ENCODE measurements at places on chromosomes 3 and 15. TPM values are rescaled to one million over a fixed set of nuclear protein-coding genes. Genes with fewer than 3 reads are reported as not detected.

Gene ATG3
- total RNA-seq, result 58.4 TPM

- no peak for DNase-seq
Measured at GRCh38 chr3:139318431-139318816, 25.4 kb upstream of the MRPS22 start.

GRCh38 chr15:58598829-58599210, 150.7 kb downstream of the ADAM10 start:
- no peak for DNase-seq

Gene TEX55
- not detected for total RNA-seq

Gene ANKRD34C
- total RNA-seq, result not detected

DNA sequence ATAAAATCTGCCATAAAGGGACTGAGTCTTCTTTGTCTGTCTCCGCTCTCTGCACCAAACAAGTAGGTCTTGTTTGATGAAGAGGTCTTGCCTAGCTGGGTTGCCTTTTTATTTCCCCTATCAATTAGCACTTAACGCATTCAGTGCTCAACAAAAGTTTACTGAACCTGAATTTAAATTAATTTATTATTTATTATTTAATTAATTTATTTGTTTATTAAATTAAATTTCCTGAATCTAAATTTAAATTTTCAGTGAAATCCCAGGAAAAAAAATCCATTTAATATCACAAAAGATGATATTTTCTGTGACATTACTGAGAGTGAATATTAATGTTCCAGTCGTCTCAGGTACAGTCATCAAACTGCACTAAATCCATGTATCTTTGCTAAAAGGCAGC, 164.9 kb upstream of the AGTR1 start:
- DNase-seq, result no peak

GRCh38 chr15:73826711-73827251, 46.6 kb upstream of the TBC1D21 start:
- no peak for DNase-seq

- no peak for DNase-seq
Measured at GRCh38 chr3:181629029-181629428, 82.7 kb upstream of the SOX2 start.

GRCh38 chr3:184579513-184579912, 17.9 kb downstream of the EPHB3 start:
- no peak for DNase-seq

Gene CAV3
- not detected for total RNA-seq

Gene ULK3
- total RNA-seq, result 45.9 TPM

DNA sequence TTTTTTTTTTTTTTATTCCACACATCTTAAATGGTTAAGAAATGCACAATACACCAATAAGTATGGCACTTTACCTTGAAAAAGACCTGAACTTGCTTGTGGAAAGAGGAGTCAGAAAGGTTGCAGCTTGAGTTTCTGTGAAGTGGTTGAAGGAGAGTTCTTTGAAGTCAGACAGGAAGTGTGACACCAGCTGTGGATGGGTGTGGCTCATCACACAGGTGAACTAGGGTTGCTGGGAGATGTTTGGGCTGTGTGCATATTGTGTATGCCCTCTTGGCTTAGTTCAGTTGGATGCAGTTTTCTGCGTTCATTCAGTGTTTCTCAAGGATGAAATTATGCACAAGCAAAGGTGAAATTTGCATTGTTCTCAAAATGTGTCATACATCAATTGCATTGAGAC, 6.3 kb downstream of the AEN start:
- peak; percentile 84 for DNase-seq

- DNase-seq, result no peak
Measured at GRCh38 chr3:120448756-120449155, 2.0 kb downstream of the FSTL1 start.

DNA sequence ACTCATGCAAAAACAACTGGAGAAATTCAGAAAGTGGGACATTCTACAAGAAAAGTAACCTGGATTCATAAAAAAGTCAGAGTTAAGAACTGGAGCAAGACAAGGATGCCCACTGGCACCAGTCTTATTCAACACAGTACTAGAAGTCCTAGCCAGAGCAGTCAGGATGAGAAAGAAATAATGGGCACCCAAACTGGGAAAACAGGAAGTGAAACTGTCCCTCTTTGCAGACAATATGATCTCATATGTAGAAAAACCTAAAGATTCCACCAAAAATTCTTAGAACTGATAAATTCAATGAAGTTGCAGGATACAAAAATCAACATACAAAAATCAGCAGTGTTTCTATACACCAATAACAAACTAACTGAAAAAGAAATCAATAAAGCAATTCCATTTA, 37.4 kb downstream of the TXNRD3 start:
- no peak for DNase-seq

DNA sequence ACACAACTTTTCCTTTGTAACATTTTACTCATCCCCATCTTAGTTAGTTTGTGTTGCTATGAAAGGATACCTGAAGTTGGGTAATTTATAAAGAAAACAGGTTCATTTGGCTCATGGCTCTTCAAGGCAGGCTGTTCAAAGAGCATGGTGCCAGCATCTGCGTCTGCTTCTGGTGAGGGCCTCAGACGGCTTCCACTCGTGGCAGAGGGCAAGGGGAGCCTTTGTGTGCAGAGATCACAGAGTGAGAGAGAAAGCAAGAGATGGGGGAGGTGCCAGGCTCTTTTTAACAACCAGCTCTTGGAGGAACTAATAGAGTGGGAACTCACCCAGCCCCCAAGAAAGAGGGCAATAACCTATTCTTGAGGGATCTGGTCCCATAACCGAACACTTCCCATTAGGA, 23.1 kb downstream of the PLA2G4F start:
- no peak for DNase-seq

DNA sequence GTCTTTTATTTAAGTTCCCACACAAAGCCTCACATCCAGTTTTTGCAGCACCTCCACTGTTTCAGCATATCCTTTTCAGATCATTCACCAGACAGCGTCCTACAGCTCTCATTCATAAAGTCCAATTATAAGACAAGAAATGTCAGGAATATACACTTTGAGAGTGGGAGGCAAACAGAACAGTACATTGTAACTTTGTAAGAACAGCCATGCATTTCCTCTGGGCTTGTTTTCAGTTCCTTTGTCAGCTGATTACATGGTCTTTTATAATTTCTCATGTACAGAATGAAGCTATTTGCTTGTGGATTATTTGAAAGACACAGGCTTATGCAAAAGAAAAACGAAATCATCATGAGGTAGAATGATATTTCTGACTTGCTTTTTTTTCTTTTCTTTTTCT, 85.7 kb downstream of the SOX2 start:
- DNase-seq, result no peak

DNA sequence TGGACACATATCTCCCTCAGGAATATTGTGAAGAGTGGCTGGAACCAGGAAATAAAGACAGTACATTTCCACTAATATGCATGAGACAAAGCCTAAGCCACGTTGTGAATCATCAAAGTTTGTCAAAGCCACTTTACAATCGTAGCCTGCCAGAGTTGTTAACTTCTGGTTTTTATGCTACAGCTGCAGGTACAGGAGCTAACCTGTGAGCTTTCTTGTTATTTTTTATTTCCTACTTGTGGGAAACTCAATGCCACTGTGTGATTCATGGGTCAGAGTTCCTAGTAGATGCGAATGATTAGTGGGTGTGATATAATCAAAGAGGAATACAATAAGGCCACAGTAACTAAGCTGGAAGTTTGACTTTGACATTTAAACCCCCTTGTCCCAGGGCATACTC, 44.4 kb upstream of the TEX9 start:
- no peak for DNase-seq

- DNase-seq, result no peak
Measured at GRCh38 chr3:12644331-12644937, 19.5 kb downstream of the RAF1 start.

DNA sequence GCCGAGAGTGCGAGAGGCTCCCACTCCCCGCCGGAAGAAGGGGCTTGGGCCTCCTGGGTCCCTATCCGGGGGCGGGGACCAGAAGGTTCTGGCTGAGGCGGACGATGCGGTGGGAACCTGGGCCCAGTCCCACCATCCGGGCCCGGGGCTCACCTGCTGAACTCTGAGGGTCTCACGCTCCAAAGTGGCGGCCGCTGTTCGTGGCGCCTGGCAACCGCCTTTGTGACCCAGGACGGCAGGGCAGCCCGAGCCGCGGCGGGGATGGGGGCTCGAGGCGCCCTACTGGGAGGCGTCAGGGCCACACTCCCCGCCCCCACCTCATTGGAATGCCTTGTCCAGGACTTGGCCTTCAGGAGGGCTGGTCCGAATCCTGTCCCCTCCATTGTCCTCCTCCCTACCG, at the start of gene FANCD2OS:
TSS of gene FANCD2OS (minus strand) at position 165 of the 400 bp plus-strand sequence. CDS start 3,481 bp downstream, outside the sequence.
- DNase-seq, result no peak

- DNase-seq, result no peak
Measured at GRCh38 chr3:171129827-171130226, 103.3 kb upstream of the SLC2A2 start.

All from activated CD8-positive, alpha-beta T cell treated with anti-CD3 and anti-CD28 coated beads for 36 hours (primary cell).